Left renal cortex interstitium (tissue), 4 donors: ENCODE measurements at places on chromosomes 16 and 17. TPM values are rescaled to one million over a fixed set of nuclear protein-coding genes. Genes with fewer than 3 reads are reported as not detected.

- no peak for DNase-seq
Observed at GRCh38 chr17:75503976-75504346, 11.4 kb downstream of the CASKIN2 start.

- DNase-seq: peak; percentile 36
Observed at GRCh38 chr16:51287121-51287755, 136.2 kb upstream of the SALL1 start.

GRCh38 chr16:62642677-62643076 is 606.4 kb upstream of the CDH8 start:
- no peak for DNase-seq

DNA sequence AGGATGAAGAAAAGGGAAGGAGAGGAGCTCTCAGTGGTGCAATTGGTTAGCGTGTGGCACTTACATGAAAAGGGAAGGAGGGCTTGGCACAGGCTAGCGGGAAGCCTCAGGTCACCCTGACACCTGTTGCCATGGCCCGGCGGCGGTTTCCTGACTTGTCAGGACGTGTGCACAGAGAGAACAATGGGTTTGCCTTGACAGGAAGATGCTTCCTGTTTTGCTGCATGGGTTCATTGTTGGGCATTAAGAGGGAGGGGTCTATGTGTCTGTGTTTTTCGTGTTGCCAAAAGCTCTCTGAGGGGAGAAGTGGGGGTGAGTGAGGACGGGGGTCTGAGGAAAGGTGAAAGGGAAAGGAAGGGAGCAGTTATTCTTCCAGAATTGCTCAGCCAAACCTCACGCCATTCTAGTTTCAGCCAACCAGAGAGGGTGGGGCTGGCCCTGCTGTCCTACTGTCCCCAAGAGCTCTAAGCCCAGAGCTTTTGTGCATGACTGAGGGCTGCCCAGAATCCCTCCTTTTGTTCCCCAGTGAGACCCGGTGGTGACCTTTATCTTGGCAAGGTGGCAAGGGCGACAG is 17.1 kb upstream of the CCR7 start:
- DNase-seq: no peak

KRT12 gene
- not detected for polyA plus RNA-seq
